LNCaP clone FGC (cell line): ENCODE measurements at places on chromosomes 13 and 19.

- DNase-seq: no peak
Measured at GRCh38 chr13:30872276-30872594, 33.8 kb upstream of the MEDAG start.

- no peak for DNase-seq
Measured at GRCh38 chr13:75907044-75907443, 270.9 kb downstream of the LMO7 start.

DNA sequence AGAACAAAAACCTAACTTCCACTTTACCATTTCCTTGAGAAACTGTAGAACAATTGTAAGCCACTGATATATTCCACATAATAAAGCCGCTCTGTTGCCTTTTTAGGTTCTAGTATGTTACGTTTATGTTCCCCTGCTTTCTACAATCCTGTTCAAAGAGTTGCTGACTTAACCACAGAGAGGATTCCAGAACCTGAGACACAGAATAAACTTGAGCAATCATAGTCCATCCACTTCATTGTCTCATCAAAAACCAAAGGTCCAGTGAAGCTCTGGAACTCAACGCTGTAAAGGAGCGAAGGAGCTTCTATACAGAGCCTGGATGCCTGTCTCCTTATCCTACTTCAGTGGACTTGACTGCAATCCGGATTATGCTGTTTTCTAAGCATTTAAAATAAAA is 4.6 kb downstream of the STARD13 start:
- DNase-seq: no peak

- DNase-seq: no peak
Measured at GRCh38 chr13:77222000-77222690, 104.7 kb downstream of the MYCBP2 start.

DNA sequence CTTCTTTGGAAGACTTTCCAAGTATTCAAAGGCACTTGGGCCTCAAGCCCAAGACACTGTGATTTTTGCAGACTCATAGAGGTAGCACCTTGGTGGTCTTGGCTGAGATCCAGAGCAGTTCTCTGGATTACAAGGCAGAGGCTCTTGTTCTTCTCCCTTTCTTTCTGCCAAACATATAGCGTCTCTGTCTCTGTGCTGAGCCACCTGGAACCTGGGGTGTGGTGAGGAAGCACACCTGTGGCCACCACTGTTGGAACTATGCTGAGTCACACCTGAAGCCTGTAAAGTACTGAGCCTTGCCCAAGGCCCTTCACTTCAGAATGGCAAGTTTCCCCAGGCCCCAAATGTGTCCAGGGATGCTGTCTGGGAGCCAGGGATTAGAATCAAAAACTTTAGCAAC is 127.5 kb downstream of the FREM2 start:
- no peak for DNase-seq

DNA sequence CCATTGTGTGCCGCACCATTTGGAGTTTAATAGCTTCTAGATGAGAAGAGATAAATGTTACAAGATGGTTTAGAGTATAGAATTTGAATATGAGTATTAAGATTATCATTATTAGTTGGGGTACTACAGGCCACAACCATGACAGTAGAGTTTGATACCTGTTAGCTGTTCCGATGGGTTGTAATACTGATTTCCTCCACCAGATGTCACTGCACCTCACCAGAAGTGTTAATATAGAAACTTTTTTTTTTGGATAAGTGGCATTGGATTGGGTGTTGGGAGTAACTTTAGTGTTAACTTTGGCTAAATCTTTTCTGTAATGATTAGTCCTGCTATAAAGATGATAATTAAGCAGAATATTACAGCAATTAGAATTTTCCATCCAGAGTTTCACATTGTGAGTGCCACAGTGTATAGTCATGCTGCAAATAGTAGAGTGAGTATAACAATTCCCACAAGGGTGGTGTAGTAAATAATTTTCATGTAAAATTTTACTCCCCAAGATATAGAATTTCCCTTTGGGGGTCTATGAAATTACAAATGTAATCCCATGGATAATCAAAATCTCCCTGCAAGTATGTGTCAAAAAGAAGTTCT is 56.3 kb downstream of the PSG3 start:
- DNase-seq: no peak

DNA sequence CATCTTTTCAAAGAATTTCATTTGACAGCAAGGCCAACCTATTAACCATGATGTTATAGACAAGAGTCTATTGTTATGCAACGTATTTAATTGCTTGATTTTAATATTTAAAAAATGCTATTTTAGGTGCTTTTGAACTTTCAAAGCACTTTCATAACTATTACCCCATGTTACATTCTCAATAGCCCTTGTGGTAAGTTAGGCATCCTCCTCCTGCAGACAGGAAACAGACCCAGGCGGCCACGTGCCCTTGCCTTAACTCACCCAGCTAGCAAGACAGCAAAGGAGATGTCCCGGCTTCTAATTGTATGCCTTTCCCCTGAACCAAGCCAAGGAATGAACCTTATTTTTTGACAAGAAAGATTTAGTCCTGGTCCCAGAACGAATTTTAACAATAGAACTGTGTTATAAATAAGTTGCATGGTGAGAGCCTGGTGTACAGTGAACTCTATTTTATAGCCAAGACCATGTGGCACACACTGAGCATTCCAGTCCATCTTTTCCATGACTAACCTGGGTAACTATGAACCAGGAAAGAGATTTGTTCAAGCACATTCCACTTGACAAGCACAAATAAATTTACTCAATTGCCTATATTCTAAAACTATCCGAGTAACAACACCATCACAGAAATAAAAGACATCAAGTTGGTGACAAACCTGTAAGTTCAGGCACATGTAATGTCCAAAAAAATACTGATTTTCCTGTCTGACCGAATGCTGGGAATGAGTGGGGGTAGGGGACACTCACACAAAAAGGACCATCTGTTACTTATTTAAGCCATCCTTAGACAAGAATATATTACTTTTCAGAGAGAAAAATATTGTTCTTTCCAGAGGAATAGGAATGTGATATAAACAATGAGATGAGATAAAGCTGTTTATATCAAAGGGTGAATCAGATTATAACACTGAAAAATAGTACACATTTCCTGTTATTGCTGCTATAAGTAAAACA is 163.0 kb downstream of the EFNB2 start:
- no peak for DNase-seq

DNA sequence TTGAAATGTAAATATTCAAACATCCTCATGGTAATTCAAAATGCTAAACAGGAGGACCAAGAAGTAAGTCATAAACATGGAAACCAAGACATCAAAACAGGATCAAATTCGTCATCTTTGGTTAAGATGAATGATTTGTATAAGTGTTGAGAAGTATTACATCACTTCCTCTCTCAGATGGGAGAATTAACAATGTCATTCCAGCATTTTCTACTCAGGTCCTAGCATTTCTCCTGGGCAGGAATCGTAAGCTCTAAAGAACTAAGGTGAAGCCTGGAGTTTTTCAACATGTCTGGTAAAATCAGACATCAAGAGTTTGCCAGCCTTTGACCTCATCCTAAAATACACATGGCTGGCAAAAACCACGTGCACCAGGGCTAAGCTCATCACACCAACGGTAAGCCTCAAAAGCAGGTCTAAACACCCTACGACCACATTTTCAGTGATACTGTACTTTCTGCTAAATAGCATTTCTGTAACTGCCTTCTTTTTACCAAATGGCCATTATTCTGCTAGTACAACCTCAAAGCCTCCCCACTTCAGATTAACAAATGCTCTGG is 24.8 kb downstream of the RANBP3 start:
- DNase-seq: no peak

DNA sequence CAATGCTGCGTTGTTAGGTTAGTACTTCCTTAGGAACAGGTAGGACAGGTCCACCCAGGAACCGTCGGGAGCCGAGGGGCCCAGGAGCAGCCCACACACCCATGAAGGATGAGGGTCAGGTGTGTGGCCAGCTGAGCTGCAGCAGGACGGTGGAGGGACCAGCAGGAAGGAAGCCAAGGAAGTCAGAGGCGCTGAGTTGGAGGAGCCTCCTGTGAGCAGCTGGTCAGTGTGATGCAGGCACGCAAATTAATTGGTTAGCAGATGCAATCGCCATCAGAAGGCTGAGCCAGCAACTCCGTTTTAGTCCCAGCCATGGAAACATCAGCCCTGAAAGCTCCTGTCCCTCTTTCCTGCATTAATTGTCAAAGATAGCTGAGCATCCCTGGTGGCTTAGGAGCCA is 114.9 kb upstream of the SOX1 start:
- DNase-seq: no peak

- DNase-seq: no peak
Measured at GRCh38 chr13:106083620-106084350, 451.7 kb downstream of the EFNB2 start.

DNA sequence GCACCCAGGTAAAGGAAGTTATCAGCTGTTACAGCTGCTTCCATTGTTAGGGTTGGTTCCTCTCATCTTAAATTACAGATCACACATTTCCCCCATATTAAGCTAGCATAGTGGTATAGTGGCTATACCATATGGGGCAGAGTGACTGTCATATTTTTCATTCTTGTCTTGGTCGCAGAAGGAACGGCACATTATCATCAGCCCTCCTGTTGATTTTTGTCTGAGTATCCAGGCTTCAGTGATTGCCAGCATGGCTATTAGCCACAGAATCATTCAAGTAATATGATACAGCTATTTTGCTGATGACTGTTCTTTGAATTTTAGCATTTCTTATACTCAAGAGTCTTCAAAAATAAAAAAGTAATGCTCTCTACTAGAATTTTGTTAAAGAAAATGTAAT is 240.9 kb downstream of the LIG4 start:
- DNase-seq: no peak

GRCh38 chr19:56699552-56699951 is 28.0 kb upstream of the ZNF835 start:
- no peak for DNase-seq

DNA sequence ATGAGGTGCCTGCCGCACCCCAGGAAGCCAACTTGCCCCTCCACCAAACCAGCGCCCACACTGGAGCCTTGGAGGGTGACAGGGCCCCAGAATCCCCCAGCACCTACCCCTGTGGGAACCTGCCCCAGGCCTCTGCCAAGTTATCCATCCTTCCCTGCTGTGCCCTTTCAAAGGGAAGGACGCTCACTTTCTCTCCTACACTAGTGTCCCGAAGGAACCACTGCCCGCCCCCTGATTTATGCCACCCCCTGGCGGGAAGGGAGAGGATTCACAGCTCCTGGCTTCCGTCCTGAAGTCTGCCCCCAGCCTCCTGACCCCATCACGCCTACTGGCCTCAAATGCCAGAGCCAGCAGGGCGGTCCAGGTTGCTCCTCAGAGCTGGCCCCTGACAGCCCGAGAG is 1.4 kb downstream of the EVI5L start:
- DNase-seq: no peak

GRCh38 chr19:13079542-13079986 is 23.1 kb downstream of the LYL1 start:
- no peak for DNase-seq

DNA sequence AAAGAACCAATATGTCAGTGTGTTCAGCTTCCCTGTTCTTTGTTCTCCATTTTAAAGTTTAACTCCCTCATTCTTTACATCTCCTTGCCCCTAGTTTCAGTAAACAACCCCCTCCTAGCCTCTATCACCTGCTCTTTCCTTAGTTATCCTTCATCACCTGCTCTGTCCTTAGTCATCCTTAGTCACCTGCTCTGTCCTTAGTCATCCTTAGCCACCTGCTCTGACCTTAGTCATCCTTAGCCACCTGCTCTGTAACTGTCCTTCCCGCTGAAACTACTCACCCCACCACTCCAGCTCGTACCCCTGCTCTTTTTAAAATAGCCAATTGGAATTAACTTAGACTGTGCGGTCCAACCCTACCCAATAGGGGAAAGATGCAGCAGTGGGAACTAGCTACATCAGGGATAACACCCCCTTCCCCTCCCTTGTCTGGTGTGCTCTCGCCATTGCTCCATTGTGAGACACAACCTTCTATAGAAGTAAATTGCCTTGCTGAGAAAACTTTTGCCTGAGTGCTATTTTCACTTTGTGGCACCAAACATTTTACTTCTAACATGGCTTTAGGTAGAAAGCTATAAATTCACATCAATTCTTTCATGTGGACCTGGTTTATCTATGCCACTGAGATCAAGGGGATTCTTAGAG is 16.2 kb downstream of the EDNRB start:
- no peak for DNase-seq

DNA sequence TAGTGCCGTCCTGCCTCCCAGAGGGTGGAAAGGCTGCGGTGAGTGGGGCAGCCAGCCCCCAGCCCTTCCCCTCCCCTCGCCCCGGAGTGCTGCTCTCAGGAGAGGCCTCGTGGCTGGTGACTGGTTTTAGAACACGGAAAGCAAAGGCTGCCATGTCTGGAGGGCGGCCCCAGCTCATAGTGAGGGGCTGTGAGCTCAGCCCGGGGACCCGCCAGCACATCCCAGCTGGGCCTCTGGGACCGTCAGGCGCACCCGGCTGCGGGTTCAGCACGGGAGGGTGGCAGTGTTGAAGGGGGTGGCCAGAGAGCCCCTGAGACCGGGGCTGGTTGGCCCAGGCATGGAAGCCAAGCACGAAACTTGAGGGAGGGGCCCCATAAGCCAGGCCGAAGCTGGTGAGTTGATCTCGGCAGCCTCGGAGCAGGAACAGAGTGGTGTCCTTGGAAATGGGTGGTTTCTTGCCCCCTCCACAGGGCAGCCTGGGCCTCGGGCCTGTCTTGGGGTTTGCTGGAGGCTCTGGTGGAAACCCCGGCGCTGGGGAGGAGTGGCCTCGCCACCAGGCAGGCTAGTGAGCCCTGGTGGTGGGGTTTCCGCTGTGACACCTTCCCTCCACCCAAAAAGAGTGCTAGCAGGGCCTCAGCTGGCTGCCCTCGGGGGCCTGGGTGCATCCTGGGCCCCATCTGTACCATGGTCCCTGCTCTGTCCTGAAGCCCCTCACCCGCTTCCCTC is 157.7 kb downstream of the KDM4B start:
- no peak for DNase-seq

DNA sequence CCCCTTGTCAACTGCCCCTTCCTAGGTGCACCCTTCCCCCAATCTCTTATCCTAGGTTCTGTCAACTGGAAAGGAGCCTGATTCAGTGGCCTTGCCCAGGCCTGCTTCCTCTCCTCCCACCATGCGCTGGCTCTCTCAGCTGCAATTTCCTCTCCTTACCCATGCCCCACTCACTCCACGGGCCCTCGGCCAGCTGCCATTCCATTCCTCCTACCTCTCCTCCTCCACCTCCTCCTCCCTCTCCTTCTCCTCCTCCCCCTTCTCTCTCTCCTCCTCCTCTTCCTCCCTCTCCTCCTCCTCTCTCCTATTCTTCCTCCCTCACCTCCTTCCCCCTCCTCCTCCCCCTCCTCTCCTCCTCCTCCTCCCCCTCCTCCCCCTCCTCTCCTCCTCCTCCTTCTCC is 9.6 kb upstream of the TIMM44 start:
- DNase-seq: no peak

- DNase-seq: no peak
Measured at GRCh38 chr13:20337884-20338551, 105.9 kb upstream of the GJB6 start.
